ENCODE measurements at places on chromosomes 11 and 22.
A peak's percentile ranks its signal among the peaks of the same experiment; 100 is the strongest.

- DNase-seq: no peak
These were observed 106.4 kb downstream of the MIAT start for GRCh38 chr22:26763633-26764361.

- DNase-seq: no peak
These were observed 2.8 kb downstream of the MRGPRD start for GRCh38 chr11:68977781-68978625.

DNA sequence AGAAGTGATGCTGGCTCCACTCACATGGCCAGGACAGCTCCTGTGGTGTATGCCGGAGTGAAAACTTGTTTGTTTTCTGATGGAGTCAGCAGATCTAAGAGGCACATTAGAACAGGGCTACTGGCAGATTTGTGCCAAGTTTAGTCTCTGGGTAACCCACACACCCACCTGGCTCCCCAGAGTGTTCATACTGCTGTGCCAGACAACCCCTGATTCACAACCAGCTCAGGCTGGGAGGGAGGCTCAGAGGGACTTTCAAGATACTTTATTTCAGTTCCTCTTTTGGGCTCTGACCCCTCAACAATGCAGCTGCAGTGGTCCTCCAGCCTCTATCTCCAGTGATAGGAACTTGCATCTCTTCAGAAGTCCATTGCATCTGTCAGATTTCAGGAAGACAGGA is 8.5 kb downstream of the NTM start:
- DNase-seq: no peak

GRCh38 chr22:29335656-29336055 is 20.2 kb upstream of the RASL10A start:
- no peak for DNase-seq

GRCh38 chr11:15839061-15839460 is 517.3 kb downstream of the SOX6 start:
- DNase-seq: no peak

GRCh38 chr11:38278457-38279141 is 1680.6 kb upstream of the RAG2 start:
- DNase-seq: no peak

DNA sequence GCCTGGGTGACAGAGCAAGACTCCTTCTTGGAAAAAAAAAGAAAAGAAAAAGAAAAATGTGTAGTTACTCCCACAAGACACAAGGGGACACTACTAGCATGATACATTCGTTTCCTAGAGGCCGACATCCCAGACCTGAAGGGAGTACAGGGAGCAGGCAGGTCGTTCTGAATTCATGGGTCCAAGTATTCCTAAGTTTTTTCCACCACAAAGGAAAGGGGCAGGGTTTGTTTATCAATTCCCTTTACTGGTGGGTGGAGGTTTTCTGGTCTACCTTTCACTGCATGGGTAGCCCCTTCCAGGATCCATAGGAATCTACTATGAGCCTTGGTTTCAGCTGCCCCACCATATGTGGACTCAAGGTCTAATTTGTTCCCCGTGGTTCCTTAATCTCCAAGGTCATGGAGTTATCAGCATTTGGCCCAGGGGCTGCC is 11.8 kb downstream of the TIGD3 start:
- DNase-seq: peak; percentile 88

DNA sequence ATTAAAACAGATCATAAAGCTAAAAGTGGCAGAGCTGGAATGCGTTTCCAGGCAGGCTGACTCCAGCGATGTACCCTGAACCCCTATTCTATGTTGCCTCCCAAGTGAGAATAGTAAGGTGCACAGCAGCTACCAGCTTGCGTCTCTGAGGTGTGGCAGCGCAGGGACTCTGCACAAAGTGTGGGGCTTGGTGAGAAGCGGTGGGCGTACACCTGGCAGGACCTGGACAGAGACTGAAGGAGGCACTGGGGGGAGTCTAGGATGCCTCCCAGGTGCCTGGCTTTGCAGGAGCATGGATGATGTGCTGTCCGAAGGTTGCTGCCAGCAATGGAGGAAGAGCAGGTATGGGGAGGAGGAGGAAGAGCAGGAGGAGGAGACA is 42.9 kb downstream of the AMPD3 start:
- no peak for DNase-seq

DNA sequence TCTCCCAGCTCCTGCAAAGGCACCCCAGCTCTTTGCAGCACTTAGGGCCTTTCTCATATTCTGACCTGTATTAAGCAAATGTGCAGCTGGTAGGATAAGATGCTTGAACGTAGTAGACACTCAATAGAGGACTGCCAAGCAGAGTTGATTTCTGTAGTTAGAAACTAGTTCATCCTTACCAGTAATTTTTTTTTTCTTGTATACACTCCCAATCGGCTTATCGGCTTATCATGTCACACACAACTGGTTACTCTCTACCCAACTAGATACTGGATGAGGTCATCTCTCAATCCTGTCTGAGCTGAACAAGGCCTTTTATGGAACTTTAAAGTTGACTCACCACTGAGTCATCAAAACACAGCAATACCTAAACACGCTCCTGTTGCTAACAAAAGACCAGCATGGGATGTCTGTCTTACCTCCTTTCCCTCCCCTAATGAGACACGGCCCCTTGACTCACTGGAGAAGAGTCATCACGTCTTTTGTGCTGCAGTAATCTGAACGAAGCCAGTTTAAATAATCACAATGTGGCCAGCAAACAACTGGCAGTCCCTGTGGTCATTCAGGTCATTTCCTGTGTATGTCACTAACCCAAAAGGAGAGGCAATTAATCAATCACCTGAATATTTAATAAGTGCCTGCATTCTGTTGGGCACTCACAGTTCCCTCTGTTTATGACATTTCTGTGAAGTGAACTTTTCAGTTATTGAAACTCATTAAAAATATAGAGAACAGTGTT is 7.5 kb upstream of the WEE1 start:
- peak; percentile 85 for DNase-seq

GRCh38 chr22:46068181-46068592 is 82.1 kb upstream of the PPARA start:
- DNase-seq: no peak

- DNase-seq: no peak
These were observed 4.5 kb downstream of the NDUFA6 start for GRCh38 chr22:42086051-42086450.

DNA sequence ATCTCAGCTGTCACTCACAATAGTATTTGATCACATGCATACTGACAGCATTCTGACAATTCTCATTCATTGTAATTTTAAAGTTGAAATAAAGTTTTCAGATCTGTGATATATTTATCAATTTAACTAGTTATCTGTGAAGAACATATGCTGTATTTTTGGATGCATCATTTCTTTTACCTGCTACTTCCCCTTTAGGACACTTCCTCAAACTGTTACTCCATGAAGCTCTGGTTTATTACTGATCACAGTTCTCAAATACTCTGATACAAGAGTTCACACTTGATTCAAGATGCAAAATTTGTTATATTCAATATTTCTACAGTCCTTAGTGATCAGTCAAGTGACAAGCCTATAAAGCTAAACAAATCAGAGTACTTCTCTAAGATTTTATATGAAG is 1655.2 kb downstream of the LRRC4C start:
- DNase-seq: no peak

GRCh38 chr11:2256293-2256913 is 14.0 kb downstream of the ASCL2 start:
- no peak for DNase-seq

DNA sequence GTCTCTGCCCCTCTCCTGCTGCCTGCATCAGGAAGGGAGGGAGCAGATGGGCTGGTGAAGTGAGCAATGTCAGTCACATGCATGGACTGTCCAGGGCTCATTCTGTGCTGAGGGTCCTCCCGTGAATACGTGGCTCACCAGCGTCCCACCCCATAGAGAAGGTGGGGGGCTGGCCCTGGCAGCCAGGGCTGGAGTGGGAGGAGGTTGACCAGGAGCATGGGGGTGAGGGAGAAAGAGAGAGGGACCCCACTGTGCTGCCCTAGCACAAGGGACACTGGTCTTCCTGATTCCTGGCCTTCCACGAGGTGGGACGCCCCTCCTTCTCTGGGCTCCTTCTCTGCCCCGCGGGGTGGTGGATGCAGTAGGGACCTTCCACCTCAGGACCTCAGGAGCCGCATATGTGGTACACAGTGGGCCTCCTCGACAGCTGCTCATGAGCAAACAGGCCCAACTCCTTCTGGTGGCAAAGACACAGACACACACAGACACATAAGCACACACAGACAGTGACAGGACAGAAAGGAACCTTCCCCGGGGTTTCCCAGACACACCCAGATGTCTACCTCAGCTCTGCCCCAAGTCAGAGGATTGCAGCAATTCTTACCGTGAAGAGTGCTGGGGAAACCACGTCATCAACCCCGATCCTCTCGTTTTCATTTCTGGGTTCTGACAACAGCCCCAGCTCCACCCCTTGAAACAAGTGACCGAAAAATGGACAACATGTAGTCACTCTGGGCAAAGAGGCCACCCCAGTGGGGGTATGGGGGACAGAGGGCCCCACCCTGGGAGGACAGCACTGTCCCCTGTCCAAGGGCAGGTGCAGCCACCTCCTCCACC is 3.6 kb upstream of the APOBEC3A start:
- peak; percentile 59 for DNase-seq

DNA sequence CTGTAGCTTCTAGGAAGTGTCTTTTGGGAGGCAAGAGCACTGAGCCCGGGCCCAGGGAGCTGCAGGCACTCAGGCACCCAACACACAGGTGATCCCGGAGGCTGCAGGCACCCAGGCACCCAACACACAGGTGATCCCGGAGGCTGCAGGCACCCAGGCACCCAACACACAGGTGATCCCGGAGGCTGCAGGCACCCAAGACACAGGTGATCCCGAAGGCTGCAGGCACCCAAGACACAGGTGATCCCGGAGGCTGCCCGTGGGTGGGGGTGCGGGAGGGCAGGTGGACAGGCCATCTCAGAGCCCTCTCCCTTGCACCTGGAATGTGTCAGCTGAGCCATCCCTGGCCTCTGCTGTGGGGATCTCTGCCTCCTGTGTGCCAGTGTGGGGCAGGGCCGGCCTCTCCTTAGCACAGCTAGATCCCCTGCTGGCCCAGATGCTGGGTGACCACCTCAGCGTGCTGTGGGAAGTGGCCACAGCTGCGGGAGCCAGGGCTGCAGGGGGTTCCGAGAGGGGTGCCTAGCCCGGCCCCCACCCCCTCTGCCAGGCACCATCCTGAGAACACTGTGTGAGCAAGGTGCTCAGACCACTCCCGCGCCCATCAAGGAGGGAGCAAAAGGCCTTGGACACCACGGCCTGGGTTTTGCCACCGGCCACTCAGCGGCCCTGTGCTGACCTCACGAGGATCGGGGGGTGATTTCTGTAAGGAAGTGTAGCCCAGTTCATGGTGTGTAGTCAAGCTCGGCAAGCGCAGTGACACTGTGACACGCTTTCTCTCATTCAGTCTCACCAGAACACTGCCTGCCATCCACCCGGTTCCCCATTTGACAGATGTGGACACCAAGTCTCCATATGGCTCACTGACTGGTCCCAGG is 14.2 kb downstream of the MRGPRG start:
- DNase-seq: no peak

GRCh38 chr22:48906216-48906835 is 921.3 kb downstream of the BRD1 start:
- DNase-seq: no peak

DNA sequence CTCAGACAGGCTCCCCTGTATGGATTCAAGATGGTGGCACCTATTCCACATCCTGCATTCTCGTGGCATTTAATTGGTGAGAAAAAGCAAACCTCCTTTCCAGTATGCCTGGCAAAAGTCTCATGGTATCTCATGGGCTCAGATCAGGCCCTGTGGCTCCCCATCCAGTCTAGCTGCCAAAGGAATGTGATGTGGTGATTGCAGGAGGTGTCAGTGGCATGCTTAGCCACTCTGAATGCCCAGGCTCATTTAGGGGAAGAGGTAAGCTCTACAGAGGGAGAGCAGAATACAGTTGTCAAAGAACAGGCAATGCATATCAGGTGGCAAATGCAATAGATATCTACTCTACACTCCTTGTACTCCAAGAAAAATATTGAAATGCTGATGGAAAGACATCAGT is 146.7 kb downstream of the SPATA19 start:
- DNase-seq: no peak

DNA sequence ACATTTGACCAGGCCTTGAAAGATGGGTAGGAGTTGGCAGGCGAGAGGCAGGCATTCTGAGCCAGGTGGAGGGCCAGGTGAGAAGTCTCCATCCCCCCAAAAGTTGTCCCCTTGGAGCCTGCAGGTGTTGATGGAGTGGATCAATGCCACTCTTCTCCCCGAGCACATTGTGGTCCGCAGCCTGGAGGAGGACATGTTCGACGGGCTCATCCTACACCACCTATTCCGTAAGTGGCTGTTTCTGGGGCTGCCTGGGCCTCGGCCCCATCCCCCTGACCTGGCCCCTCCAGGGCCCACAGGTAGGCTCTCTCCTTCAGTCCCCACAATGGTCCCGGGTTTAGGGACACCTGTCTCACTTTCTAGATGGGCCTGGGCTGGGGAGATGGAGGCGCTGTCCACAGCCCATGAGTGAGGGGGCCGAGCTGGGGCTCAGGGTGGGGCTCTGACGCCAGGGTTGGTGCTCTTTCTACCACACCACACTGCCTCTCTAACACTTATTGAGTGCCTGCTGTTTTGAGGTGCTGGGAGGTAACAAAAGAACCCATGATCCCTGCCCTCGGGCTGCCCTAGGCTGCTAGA is 7.0 kb downstream of the PARVG start:
- DNase-seq: no peak
